ENCODE measurements at places on chromosomes 6 and 20.

DNA sequence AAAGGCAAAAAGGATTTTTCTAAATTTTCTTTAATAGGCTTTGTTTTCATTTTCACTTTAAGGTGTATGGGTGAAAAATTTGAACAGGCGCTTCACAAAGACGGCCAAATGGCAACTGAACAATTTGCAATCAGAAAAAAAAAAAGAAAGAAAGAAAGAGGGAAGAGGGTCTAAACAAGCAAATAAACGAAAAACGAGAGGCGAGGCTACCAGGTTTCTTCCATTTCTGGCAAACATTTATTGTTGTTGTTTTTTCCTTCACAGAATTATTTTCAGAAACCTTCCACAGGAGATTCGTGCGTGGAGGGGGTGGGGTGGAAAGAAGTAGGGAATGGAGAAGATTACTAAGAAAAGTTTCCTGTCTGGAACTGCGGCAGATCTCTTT lies 24.3 kb downstream of the POM121L2 start:
- DNase-seq = no peak

DNA sequence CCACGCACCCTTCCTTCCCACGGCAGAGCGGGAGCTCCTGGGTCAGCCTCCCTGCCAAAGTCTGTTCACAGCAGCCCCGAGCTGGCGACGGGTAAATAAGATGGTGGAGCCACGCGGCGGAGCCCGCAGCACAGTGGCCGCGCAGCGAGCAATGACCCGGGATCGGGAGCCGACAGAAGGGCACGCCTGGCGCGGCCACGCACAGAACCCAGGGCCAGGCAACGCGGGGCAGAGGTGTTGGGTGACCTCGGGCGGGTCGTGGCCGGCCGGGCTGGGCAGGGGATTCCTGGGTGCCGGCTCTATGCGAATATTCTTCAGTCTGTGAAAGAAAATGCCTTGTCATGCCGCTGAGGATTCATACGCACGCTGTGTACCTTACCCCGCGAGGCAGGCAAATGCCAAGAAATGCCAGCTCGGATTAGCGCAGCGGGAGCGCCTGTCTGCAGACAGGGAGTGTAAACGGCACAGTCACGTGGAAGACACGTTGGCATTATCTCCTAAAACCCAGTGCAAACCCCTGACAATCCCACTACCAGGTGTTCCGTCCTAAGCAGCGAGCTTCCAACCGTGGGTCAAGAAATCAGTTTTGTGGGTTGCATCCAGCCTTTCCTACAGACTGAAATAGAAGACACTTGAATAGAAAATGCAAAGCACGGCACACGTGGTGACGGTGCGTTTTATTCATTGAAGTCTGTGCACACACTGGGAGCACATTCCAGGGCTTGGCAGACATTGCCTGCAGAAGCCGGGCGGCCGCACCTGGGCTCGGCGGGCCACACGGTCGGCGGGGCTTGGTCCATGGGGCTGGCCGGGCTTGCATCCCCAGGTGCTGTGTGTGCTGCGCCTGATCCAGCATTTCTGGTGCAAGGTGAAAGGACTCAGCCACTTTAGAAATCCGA lies 18.3 kb downstream of the CHRNA4 start:
- peak; percentile 22 for DNase-seq

DNA sequence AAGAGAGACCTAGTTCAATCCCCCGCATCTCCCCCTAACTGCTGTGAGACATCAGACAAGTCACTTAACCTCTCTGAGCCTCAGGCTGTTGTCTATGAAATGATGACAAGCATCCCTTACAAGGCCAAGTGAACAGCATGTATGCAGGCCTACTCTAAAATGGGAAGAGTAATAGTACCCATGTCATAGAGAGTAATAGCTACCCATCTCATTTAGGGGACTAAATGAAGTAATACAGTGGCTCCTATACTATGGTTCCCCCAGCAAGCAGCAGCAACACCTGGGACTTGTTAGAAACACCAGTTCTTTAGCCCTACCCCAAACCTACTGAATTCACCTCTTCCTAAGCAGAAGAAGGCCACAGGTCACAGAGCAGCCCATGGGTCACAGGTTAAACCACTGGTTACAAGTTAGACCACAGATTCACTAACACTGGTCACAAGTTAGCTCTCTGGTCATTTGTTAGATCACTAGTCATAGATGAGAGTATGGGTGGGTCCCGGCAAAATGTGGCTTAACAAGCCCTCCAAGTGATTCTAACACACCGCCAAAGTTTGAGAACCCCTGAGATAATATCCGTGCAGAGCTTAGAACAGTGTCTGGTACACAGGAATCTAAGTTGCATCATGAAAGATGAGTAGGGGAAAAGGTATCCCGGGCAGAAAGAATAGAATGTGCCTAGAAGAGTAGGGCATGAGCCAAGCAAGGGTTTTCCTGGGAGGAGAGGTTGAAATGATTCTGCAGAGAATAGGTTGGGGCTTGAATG lies 1.4 kb downstream of the DEFB124 start:
- DNase-seq = no peak

GRCh38 chr6:797479-798077 lies 104.6 kb upstream of the EXOC2 start:
- DNase-seq = no peak

- DNase-seq = no peak
Measured at GRCh38 chr6:161064915-161065314, 73.3 kb downstream of the MAP3K4 start.

DNA sequence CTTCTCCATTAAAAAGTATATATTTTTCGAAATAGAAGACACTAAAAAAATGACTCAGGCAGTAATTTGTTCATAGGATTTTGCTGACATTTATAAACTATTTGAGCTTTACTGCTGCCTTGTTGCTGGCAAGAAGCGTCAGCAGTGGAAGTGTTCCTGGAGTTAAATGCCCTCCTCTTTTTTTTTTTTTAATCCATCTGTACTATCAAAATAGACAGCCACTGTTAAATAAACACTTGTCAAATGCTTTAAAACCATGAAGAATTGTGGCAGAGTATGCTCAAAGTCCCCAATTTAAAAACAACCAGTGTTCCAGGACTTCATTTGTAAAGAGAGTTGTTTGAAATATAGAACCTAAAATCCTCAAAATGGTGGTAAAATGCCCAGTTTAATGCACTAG lies 253.8 kb downstream of the NKAIN2 start:
- DNase-seq = no peak

GRCh38 chr20:20791664-20792568 lies 79.5 kb upstream of the RALGAPA2 start:
- DNase-seq = no peak

DNA sequence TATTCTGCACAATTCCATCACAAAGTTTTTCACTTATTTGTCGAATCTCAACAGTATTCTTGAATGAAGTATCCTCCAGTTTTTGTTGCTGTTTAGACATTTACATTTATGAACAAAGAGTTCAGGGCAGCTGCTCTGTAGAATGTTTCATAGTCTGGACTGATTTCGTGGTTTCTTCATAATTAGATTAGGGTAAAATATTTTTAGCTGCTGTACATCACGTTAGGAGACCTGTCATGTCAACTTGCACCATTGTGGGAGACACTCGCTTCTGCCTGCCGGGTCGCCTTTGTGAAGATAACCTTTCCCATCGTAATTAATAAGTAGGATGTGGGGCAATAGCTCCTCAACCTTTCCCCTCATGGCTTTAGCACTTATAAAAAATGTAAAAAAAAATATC lies 27.5 kb upstream of the RPS6KA2 start:
- no peak for DNase-seq

- no peak for DNase-seq
Measured at GRCh38 chr6:128358244-128358776, 162.1 kb downstream of the PTPRK start.

DNA sequence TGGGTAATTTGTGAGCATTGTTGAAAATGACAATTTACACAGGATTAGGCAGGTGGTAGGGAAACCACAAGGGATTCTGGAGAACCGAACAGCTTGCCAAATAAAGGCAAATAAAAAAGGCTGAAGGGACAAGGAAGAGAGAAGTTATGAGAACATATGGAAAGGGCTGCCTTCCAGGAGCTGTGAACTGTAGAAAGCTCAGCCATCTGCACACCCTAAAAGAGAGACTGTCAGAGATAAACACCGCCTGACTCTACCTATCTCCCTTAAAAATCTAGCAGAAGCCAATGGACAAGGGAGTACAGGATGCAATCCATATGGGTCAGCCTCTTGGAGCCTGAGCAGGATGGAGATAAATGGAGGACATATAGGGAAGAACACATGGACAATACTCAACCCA lies 12.7 kb upstream of the SLC17A1 start:
- DNase-seq = no peak

- no peak for DNase-seq
Measured at GRCh38 chr6:157535340-157536222, 154.6 kb downstream of the ZDHHC14 start.

GRCh38 chr6:130967502-130968445 lies 95.3 kb downstream of the EPB41L2 start:
- DNase-seq = no peak

GRCh38 chr6:134795691-134796090 lies 154.2 kb downstream of the ALDH8A1 start:
- no peak for DNase-seq

DNA sequence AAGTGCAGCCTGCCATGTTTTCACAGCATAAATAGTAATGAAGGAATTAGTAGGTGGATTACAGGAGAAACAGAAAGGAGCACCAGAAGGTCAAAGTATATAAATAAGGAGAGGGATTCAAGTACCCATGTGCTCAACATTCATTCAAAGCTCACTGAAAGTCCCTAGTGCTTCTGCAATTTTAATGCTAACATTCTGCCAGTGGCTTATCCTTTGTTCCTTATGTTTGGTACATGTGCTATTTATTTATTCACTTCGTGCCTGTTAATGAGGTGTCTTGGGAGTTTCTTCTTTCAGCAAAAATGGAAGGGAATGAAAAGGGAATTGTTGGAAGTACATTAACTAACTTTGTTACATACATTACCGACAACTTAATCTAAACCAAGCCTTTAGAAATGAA lies 105.7 kb downstream of the CRYBG1 start:
- DNase-seq = no peak

GRCh38 chr20:60718743-60719480 lies 533.1 kb upstream of the CDH4 start:
- DNase-seq = no peak

DNA sequence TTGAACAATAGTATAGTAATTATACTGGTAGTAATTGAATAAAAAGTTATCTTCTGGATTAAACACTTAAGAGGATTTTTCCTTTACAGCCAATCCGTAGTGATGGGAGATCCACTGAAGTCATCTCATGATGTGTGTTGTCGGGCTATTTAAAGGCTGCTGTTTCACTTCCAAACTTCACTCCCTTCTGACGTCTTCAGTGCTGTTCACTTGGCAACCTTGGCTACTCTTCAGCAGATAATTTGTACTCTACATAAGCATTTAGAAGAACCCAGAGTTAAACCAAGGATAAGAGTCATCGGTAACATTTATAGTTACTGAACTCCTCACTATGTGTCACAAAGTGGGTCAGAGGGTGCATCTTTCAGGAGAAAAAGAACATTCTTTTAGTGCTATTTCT lies 179.1 kb upstream of the EYA4 start:
- DNase-seq = no peak

DNA sequence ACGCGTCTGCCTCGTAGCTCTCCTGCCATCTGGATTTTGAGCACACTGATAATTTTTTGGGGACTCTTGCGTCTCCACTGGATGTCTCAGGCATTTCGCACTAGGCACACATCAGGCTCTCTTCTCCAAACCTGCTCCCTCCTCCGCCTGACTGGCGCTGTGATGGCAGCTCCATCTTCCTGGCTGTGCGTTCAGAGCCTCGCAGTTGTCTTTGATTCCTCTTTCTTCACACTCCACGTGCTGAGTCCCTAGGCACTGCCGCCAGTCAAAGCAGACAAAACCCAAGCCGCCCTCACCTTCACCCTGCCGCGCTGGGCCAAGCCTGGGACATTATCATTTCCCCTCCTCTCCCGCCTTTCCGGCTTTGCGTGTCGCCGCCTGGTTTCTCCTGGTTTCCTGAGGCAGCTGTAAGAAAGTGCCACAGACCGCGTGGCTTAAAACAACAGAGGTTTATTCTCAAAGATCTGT lies 778 bp downstream of the PSMG4 start:
- peak; percentile 38 for DNase-seq

- DNase-seq = no peak
Measured at GRCh38 chr6:116015561-116015960, 45.1 kb downstream of the FRK start.

GRCh38 chr20:33061658-33062028 lies 7.9 kb downstream of the BPIFB3 start:
- no peak for DNase-seq

DNA sequence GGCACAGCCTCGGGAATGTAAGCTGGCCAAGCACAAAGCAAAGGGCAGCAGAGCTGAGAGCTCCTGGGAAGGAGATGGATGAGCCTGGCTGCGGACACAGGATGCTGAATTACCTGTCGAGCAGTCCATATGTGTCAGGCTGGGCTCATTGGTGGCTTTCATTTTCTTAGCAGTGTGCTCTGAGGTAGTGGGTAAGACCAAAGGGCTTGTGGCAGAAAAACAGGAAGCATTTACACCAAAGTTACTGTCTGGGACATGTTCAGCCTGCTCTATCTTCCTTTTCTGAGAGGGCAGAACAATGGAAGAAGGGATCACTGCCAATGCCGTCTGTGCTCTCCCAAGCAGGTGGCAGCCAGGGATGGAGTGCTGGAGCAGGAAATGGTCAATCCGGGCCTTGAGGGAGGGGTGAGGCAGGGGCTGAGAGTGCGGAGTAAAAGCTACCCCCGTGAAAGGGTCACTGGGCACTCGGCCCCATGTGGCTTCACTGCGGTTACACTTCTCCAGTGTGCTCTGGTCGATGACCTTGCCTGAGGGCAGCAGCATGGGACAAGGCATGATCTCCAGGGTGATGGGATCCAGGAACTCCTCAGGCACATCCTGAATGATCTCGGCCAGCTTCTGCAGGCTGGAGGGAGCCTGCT lies 36.9 kb upstream of the AVP start:
- DNase-seq = no peak

- DNase-seq = peak; percentile 32
Measured at GRCh38 chr20:62356589-62357186, 10.4 kb downstream of the LAMA5 start.

DNA sequence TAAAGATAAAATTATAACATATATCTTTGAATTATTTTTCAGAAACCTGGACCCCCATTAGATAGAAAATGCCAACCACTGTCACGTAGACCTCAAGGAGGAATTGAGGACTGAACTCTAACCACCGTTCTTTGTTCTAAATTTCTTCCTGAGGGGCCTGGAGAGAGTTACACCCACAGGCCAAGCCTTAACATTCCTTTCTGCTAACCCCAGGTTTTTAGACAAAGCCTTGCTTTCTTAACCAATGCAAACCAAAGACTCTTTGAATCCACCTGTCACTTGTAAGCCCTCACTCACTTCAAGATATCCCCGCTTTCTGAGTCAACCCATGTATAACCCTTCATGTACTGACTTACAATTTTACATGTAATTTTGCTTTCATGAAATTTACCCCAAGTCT lies 41.0 kb downstream of the SNX14 start:
- DNase-seq = no peak

DNA sequence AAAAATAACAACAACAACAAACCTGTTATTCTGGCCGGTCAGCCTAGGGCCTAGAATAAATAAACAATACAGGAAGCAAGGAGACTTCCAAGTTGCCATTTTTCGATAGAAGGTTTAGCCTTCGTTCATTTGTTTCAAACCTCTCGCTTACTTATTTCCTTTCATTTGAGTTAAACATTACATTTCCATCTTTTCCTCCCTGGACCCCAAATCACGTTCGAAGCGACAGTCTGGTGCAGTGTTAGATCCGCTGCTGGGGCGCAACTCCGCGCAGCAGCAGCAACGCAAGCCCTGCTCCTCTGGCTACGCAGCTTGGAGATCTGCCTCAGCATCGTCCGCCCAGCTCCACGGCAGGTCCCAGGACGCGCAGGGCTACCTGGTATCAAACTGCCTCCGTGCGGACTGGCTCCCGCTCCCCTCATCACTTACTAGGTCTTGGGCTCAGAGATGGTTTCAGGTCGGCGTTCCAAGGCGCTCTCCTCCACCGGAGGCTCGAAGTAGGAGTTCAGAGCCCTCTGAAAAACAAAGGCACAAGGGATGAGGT lies 530 bp downstream of the TDP2 start:
- peak; percentile 52 for DNase-seq
